ENCODE measurements at places on chromosomes 1 and 21.

DNA sequence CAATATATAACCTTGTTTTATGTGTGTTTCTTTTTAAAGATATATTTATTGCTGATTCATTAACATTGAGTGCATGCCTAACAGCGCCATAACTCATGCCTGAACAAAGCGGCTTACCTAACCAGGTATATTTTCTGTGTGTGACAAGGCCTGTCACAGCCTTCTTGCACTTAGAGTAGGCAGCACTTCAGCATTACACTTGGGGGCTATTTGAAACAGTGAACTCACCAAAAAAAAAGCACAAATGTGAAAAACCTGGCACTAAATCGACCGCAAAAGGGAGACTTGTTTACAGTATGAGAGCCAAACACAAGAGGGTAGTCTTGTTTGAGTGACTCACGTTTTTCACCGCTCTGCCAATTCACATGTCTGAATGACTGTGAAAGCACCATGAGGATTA lies 111.7 kb downstream of the DISP1 start:
- no peak for DNase-seq

DNA sequence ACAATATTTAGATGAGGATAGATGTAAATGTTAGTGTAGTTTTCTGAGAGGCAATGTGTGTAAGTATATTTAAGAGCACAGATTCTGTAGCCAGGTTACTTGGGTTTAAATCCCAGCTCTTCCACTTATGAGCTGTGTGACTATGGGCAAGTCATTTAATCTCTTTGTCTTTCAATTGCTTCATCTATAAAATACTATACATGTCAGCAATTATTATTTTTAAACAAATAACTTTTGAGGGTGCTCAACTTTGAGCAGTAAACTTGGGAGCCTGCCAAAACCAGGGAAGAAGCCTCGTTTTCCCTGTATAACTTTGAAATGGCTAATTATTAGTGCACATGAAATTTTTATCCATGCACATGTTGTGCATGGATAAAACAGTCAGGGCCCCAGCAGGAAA lies 222.8 kb downstream of the FOXD2 start:
- no peak for DNase-seq

- DNase-seq, result no peak
Measured at GRCh38 chr1:117044217-117044616, 15.9 kb upstream of the TTF2 start.

DNA sequence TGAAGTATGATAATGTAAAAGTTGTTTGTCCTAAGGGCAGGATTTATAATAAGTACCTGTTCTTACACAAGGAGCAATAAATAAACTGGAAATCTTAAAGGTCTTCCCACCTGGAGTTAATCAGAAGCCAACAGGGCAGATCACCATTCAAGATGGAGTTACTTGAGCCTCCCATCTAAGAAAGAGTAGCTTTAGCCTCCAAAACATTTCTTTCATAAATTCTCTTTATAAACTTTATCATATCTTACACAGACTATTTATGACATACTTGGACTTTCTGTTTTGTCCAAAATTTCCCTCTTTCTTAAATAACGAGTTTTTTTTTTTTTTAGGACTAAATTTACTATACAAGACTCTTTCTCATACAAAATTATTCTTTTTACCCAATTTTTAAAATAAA lies 18.5 kb downstream of the OR2T1 start:
- DNase-seq, result no peak

GRCh38 chr1:16318555-16318954 lies 33.7 kb downstream of the FBXO42 start:
- DNase-seq, result no peak

- peak; percentile 20 for DNase-seq
Measured at GRCh38 chr1:234212764-234213657, 160.2 kb upstream of the COA6 start.

- no peak for DNase-seq
Measured at GRCh38 chr1:32286763-32287162, 5.1 kb upstream of the HDAC1 start.

- DNase-seq, result no peak
Measured at GRCh38 chr1:198741744-198742143, 102.9 kb downstream of the PTPRC start.

DNA sequence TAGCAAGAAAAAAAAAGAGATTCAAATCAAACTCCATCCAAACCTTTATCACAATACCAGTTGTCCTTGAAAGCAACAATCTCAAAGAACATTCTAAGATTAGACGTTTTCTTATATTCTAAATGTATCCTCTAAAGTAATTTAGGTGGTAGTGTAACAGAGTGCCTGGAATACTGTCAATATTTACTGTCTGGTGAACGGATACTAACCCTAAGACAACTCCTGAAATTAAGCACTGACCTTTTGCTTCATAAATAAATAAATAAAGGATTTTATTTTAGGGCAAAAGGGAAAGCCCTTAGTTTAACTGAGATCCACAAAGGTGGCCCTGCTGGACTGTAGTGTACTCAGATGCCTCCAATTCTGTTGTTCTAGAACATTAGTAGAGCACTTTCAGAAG lies 9.9 kb upstream of the USH2A start:
- DNase-seq, result no peak

- no peak for DNase-seq
Measured at GRCh38 chr1:177392336-177392735, 221.6 kb downstream of the BRINP2 start.
